ENCODE measurements at places on chromosomes 16 and 17.

DNA sequence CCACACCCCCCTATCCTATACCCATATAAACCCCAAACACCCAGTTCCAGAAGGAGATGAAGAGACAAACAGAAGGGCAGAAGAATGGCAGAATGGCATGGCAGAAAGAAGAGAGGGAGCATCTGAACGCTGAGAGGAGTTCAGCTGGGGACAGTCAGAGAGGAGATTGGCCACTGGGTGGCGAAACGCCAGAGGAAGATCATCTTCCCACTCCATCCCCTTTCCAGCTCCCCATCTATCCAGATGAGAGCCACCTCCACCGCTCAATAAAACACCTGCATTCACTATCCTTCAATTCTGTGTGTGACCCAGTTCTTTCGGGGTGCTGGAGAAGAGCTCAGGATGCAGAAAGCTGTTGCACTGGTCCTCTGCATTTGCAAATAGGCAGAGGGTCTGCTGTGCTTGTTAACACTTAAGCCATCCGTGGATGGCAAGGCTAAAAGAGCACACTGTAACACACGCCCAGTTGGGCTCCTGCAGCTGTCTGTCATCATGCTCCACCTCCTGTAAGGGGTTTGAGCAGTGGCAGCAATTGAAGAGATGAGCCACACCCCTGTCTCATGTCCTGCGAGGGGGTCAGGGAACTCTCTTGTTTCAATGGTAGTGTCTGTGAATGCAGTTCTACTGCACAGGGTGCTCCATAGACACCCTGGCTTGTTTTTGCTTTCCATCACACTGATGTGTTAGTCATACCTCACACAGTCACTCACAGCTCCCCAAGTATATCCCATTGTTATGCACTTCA is 1034.8 kb upstream of the RBFOX1 start:
- no peak for DNase-seq

DNA sequence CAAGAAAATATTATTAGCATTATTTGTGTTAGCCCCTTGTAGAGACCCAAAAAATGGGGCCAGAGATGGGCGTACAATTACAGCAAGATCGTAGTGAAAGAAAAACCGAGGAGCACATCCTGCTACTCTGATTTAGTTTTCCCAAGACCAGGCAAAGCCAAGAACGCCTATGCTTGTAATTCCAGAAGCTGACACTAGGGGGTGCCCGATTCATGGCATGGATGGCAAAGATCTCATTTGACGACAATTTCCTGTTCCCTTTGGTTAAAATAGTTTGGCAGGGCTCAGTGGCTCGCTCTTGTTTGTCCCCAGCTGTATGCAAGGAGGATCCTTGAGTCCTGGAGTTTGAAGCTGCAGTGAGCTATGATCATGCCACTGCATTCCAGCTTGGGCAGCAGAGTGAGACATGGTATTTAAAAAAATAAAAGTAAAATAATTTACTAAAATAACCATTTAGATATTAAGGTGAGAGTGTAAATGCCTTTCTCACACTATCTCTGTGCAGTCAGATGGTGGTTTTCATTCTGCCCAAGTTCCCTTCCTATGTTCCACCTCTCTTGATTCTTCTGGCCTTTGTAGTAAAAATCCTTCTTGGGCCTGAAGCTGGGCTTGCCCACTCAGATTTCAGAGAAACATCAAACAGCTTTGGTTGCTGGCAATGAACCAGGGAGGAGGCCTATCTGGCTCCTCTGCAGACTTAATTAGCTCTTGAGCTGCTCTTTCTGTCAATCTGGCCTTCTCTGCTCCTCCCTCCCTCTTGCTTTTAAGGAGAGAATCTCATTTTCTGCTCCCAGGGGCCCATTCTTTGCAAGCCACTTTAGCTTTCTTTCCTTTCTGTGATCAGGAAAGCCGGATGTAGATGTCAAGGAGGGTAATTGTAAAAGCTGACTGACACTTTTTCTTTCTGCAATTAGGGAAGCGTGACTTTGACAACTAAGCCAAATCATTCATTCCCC is 31.2 kb downstream of the TMEM238L start:
- no peak for DNase-seq

- DNase-seq = no peak
Measured at GRCh38 chr16:86221085-86221484, 289.2 kb upstream of the FOXF1 start.

- no peak for DNase-seq
Measured at GRCh38 chr17:6061290-6061689, 8.9 kb upstream of the WSCD1 start.

DNA sequence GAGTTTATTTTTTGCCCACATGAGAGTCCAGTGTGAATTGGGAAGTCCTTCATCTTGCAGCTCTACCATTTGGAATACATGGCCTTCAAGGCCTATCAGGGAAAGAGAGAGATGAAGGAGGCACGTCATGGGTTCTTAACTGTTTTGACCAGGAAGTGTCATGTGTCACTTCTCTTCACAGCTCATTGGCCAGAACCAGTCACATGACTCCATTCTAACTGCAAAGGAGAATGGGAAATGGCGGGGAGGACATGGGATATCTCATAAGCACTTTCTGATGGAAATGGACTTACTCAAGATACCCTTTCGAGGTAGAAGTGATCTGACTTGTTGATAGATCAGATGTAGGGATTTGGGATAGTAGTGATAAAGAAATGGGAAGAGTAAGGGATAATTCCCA is 57.9 kb upstream of the CES5A start:
- DNase-seq = no peak

DNA sequence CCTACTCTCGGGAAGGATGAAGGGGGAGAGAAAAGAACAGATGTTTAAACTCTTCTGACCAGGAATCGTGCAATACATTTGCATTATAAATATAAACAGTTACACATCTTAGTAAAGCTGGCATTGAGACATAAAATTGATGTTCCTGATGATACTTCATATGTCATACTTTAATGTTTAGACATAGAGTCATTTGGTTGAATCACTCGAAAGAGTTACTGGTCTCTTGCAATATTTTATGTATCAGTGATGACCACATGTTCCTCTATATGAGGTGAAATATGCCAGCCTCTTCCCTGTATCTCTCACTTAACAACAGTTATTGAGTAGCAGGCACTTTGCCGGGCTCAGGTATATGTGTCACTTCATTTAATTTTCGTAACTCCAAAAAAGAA is 49.7 kb upstream of the PMFBP1 start:
- DNase-seq = no peak

- DNase-seq = no peak
Measured at GRCh38 chr17:80173916-80174315, 4.1 kb downstream of the CARD14 start.

- DNase-seq = no peak
Measured at GRCh38 chr16:78209951-78210661, 110.7 kb downstream of the WWOX start.

DNA sequence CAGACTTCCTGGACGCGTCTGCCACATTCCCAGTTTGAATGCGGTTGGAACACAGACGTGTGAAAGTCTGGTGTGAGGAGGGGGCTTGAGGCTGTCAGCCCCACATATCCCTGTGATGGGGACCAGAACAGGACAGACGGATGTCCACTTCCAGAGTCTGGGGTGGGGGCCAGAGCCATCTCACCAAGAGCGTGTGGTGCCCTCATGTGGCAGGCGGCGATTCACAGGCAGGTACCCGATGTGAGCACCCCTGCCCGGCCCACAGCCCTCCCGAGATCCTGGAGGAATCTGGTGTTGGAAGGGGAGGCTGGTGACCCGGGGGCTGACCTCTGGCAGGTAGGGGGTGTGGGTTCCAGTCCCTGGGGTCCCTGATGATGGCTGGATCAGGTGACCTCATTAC is 51.5 kb downstream of the ENGASE start:
- no peak for DNase-seq

- DNase-seq = no peak
Measured at GRCh38 chr17:78725448-78726021, 56.5 kb downstream of the CYTH1 start.

DNA sequence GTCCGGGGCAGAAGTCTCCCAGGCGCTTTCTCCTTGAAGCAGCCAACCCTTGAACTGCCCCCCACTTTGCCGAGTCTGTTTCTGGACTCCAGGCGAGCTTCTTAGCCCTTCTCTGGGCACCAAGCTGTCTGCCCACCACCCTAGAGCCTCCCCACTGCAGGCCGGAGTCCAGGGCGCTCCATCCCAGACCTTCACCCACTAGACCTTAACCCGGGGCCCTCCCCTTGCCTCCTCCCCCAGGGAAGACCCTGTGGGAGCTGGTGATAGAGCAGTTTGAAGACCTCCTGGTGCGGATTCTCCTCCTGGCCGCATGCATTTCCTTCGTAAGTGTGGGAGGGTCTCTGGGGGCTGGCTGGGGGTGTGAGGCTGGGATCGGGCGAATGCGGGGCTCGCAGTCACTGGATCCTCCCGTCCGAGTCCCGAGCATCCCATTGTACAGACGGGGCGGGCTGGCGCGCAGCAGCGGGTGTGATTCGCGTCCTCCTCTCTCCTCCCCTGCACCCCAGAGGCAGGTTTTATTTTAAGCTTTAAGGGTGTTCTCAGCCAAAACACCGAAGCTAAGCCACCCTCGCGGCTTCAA is 1.1 kb downstream of the ATP2A1 start:
- DNase-seq = peak; percentile 52

GRCh38 chr17:74491626-74492025 is 25.2 kb downstream of the CD300A start:
- DNase-seq = no peak

GRCh38 chr17:27825459-27825858 is 25.1 kb upstream of the NOS2 start:
- DNase-seq = no peak

DNA sequence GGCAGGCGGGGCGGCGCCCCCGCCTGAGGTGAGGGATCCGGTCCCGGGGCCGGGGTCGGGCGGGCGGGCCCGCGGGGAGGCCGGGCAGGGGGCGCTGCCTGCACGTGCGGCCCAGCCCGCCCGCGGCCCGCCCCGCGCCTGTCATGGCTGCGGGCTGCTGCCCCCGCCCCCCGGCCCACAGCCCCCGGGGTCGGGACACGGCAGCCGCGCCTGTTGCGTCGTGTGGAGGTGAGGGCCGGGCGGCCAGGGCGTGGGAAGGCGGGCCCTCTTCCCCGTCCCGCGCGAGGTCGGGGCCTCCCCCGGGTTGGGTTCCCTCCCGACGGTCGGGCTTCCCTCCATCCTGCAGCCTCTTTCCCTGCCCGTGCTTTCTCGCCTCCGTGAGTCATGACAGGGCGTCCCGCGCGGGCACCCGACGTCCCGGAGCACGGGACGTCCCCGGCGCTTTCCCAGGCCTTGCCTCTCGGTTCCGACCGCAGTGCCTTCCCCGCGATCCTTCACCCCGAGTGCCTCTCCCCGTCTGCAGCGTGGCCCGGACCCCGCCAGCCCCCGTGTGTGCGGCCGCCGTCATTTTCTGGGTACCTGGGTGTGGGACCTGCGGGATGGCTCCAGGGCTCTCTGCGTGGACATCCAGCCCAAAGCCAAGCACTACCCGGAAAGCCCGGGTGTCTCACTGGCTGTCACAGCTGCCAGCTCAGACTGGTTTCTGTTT is 76.7 kb downstream of the CHD9 start:
- peak; percentile 65 for DNase-seq

GRCh38 chr16:53982631-53983042 is 278.7 kb downstream of the FTO start:
- DNase-seq = no peak

- peak; percentile 6 for DNase-seq
Measured at GRCh38 chr16:57610611-57611010, 17.8 kb upstream of the ADGRG1 start.

DNA sequence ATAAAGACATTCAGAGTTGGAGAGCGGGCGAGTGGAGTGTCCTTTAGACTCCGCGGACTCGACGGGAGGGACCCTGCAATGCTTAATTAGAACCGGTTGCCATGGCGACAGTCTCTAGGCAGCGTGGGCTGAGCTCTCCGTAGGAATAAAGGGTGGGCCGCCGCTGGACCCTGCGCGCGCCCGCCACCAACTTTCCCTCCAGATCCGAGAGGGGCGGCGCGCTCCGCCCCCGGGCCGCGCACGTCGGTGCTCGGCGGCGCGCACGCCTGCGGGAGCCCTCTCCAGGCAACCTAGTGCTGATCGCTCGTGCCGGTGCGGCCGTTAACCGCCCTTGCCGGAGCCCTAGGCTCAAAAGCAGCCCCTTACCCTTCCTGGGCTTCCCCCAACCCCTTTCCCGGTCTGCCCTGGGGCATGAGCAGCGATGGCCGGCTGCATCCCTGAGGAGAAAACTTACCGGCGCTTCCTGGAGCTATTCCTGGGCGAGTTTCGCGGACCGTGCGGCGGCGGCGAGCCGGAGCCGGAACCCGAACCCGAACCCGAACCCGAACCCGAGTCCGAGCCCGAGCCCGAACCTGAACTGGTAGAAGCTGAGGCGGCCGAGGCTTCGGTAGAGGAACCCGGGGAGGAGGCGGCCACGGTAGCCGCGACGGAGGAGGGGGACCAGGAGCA is at the start of gene PPM1E:
Gene PPM1E, plus strand, starts transcription at position 278 of the 669 bp plus-strand sequence.
- DNase-seq = peak; percentile 74

- DNase-seq = no peak
Measured at GRCh38 chr16:58105631-58106030, 23.6 kb downstream of the CFAP20 start.

DNA sequence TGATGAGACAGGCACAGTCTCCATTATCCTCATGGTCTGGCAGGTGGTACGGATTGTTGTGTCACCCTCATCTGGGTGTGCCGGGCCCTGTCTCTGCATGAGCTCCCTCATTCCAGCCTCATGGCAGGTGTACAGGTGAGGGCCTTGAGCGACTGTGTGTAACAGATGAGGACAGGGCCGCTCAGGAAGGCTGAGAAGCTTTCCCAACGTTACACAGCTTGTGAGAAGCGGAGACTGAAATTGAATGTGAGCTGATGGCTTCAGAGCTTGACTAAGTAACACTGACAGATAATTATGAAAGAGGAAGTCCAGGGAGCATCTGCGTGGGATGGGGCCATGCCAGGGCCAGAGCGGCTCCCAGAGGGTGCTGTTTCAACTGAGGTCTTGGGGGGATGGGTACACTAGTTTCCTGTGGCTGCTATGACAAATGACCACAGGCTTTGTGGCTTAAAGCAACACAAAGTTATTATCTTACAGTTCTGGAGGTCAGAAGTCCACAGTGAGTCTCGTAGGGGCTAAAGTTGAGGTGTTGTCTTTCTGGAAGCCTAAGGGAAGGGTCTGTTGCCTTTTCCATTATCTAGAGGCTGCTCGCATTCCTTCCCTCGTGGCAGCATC is 36.7 kb downstream of the CMIP start:
- DNase-seq = peak; percentile 76

DNA sequence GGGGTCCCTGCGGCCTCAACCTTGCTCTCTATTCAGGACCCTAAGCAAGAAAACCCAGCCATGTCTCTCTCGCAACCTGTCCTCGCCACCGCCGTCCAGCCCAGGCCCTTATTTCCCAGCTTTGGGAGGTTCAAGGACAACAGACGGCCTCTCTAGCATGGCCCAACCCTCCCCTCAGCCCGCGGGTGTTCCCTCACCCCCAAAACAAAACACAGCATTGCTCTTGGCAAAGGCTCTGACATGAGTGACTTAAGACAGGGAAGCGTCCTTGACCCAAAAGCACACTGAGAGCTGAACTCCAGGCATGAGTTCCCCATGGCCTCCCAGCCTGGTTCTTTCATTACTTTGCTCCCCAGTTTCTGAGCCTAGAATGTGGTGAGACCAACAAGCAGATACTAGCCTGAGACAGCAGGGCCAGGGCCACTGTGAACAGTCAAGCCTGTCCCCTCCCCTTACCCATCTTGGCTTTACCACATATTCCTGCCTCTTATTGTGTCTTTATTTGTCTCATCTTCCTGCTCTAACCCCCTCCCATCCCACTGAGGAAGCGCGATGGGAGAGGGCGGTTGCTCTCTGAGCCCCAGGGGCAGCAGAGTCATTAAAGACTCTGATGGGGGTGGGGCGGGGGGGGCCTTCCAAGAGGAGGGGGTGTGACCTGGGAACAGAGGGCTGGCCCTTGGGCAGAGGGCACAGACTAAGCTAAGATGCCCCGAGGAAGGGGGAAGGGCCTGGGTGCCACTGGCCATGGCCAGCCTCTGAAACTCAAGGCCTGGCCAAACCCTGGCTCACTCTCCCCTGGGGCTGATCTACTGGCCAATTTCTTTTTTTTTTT is 11.8 kb downstream of the SREBF1 start:
- no peak for DNase-seq
